ENCODE measurements at places on chromosomes 3 and 15.
A peak's percentile ranks its signal among the peaks of the same experiment; 100 is the strongest.

DNA sequence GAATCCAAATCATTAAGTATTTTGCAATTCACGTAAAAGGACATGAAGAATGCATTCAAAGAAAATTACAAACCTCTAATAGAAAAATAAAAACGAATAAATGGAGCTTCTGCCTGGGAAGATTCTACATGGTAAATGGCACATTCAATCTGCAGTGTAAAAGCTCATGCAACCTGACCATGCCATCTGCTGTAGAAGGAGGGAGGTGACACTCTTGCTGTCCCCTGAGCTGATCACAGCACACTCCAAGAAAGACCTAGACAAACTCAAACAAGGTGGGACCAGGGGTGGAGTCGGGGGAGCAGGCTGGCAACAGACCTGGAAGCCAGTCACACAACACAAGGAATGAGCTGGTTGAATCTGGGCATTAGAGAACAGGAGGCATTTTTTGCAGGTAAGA, 101.8 kb downstream of the BDH1 start:
- peak; percentile 43 for DNase-seq

DNA sequence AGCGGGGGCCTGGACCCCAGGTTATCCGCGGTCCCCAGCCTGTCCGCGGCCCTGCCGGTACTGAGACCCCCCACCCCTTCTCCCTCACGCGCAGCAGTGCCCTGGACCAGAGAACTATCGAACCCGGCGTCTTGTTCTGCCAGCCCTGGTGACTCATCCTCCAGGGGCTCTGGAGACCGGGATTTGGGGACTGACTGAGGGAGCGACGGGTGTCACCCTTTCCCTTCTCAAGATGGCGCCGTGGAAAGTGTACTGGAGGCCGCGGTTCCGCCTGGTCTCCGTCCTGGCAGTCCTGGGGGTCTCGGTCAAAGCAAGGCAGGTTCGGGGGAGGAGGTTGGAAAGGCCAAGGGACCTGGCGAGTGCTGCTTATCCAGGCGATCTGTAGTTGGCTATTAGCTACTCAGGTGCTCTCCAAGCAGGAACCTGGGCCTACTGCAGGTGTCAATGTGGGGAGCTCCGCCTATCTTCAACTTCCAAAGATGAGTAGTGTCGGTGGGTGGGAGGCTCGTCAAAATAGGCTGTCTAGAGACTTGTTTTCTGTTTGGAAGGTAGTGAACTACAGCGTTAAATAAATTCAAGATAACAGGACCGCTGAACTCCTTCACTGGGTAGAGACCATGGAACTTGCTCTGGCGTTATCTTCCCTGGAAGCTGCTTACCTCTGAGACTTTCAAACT, 790 bp downstream of the RAB5A start:
- peak; percentile 51 for DNase-seq

GRCh38 chr3:109098079-109098644, 19.8 kb downstream of the MORC1 start:
- peak; percentile 51 for DNase-seq

- no peak for DNase-seq
These were observed 305.1 kb downstream of the LSAMP start for GRCh38 chr3:116140100-116140689.

DNA sequence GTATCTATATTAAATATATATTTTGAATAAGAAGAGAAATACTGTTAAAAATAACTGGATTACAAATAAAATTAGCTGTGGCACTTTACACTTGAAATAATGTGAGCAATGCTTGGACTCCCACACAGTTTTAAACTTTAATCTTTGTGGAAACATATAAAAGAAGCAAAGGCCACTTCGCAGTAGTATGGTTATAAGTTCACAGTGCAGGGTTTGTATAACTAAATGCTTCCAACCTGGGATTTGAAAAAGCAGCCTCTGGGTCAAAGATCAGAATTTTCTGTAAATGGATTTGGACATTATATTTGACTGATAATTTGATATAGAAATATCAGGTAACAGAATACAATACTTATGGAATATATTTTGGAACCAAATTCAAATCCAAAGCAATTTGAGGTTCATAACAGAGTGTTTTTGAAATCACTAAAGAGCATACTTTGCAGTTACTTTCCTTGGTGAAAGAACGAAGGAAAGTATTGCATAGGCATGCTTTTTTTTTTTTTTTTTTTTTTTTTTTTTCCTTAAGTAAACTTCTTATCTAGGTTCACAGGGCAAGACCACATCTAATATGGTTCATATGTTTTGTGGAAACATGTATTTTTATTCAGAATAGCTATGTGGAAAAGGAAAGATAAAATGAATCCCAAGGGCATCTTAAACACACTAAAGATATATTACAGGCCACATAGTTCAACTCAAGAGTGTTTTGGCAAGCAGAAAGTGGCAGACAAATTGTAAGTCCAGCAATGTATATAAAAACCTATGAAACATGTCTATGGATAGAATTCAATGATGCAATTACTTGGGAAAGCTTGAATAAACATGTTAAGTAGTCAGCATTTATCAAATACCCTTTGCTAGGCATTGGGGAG, 47.1 kb upstream of the SGO1 start:
- no peak for DNase-seq

- peak; percentile 80 for DNase-seq
These were observed 162.0 kb downstream of the KLF13 start for GRCh38 chr15:31488437-31489204.

- no peak for DNase-seq
These were observed at the start of gene GPR176 for GRCh38 chr15:39919748-39920509. TSS of gene GPR176 (minus strand) at chr15:39920266. CDS start at chr15:39920026, 240 bp downstream.

DNA sequence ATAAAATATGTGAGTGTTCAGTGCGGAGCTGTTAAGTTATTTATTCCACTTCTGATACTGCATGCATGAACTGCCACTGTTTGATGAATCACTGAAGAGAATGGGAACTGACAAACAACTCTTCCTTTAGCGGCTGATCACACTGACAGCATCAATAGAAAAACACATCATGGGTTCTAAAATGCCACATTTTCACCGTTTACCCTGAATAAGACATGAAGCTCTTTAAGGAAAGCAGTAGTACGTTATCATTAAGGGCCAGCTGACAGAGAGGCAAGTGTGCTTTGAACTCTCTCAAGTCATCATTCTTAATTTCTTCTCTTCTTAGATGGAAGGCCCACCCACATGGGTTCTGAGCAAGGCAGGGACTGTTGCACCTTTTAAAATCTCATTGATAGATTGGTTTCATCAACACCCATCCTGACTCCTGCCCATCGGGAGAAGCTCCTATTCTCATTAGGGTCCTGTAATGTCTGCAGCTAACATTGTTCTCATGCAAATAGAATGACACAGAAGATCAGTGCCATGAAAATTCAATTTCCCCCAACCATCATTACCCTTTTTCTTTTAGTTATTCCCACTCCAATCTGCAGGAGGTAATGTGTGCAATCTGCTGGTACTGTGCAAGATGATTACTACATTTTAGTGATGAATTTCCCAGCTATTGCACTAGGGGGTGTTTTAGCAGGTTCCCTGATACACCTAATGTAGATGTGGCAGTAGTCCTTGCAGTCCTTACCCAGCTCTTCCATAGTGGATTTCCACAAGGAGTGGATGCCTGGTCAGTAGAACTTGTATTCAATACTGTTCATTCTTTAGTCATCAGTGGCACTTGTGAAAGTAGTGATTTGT, 119.1 kb downstream of the ROBO2 start:
- DNase-seq, result peak; percentile 4

- no peak for DNase-seq
These were observed 367.7 kb downstream of the LSAMP start for GRCh38 chr3:116077557-116077956.

GRCh38 chr3:104632521-104632920, 734.2 kb upstream of the ALCAM start:
- DNase-seq, result no peak

DNA sequence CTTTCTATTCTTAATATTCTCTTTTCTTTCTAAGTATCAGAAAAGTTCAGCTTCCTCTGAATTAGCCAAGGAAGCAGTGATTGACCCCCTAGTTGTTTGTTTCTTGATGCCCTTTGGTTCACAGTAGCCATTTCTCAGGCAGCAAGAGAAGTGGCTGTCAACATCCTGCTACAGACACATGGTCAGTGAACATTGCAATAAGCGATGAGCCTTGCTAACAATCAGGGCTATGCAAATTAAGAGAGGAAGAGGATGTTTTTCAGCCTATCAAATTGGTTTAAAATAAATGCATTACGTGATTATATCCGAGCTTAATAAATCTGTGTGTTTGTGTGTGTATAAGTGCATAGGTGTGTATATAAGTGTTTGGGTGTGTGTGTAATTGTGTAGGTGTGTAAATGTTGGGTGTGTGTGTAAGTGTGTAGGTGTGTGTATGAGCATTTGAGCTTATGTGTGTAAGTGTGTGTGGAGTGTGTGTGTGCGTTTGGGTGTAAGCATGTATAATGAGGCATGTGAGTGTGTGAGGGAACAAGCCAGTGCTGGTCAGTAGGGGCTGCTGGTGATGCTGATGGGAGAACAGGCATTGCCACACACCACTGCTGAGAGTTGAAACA, 78.1 kb upstream of the XCR1 start:
- no peak for DNase-seq

DNA sequence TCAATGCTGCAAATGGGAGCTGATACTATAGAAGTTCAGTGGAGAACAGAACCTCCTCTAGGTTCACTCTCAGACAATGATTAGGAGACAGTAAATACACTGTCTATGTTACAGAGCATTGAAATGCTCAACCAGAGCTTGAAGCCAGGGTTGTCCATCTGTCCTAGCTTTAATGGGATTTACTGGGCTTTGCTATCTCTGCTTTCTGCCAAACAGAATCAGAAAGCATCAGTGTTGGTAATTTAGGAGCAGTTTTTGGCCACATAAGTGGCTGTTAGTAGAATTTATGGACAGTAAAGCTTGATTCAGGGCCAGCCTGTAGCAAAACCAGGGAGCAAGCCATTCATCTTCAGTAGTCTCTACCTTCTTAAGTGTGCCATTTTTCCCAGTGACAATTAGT, 396.3 kb downstream of the LSAMP start:
- no peak for DNase-seq

GRCh38 chr3:6491768-6492167, 369.1 kb upstream of the GRM7 start:
- no peak for DNase-seq

GRCh38 chr3:42734263-42734860, 31.8 kb upstream of the HHATL start:
- no peak for DNase-seq

GRCh38 chr15:75452364-75452864, 924 bp upstream of the SIN3A start:
- DNase-seq, result peak; percentile 62

GRCh38 chr15:67240235-67241131, 14.0 kb downstream of the AAGAB start:
- DNase-seq, result no peak

GRCh38 chr15:54559405-54560069, 581.3 kb downstream of the UNC13C start:
- no peak for DNase-seq

GRCh38 chr3:170941551-170941950, 33.1 kb upstream of the EIF5A2 start:
- no peak for DNase-seq

GRCh38 chr15:37698679-37699078, 235.8 kb upstream of the TMCO5A start:
- no peak for DNase-seq

Measured in HuH-7 (cell line).